ENCODE measurements at places on chromosomes 5 and 9. TPM values are rescaled to one million over a fixed set of nuclear protein-coding genes. Genes with fewer than 3 reads are reported as not detected.
A peak's percentile ranks its signal among the peaks of the same experiment; 100 is the strongest.

CARD9 gene
- 2.5 TPM for polyA plus RNA-seq

ADAMTS16 gene
- 2.2 TPM for polyA plus RNA-seq

DNA sequence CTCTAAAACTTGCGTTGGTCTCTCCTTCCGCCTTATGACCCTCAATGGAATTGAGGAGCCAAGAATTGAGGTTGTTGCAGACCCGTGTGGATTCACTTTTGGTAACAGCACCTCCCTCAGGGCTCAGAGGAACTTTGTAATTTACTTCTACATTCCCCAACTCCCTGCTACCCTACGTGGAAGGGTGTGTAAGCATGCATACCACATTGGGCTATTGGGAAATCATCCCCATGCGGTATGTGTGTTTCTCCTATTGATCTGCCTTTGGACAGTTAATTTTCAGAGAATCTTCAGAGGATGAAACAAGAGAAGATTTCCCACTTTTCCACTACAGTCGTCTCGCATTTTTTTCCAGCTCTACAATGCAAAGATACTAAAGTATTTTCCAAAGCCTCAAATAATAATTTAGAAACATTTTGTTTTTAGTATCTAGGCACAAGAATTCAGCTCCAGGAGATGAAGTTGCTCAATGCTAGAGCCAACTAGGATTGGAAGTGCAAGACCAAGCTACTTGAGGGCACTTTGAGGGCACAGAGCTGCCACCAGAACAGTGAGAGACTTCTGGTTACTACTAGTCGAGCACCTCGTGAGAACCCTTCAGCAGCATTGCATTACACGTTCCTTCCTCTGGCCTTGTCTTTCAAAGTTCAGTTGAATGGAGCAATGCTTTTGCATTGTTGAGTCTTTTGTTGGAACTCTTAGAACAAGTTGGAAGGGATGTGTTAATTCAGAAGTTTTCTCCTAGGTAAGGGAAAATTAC, 3.4 kb downstream of the C1QTNF3 start:
- no peak overlapping the region for H3K4me3 ChIP-seq
- no peaks in the 10 kb centered on the region for H3K36me3 ChIP-seq

- H3K27me3 ChIP-seq, result no peaks in the 10 kb centered on the region
- H3K4me3 ChIP-seq, result no peak overlapping the region
- no peaks in the 10 kb centered on the region for H3K36me3 ChIP-seq
These were observed 16.0 kb downstream of the FYB1 start for GRCh38 chr5:39203275-39203922.

IL13 gene
- not detected for polyA plus RNA-seq

TAF11L10 gene
- not detected for polyA plus RNA-seq

DNA sequence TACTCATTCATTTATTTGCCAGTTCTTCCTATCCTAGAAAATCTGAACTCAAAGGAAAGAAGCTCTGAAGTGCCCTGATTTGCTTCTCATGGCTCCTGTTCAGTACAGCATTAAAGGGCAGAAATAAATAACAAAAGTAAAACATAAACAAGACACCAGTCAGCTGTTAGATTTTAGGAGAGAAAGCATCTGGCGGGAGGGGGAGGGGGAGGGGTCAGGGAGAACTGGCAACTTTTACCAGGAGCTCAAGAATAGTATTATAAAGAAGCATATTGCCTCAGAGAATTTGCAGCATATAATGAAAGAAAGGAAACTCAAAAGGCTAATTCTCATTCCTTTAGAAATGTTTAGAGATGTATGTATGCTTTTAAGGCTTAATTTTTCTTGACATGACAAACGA, 68.1 kb downstream of the SEMA6A start:
- peaks cover 39% of the 10 kb centered on the region for H3K4me1 ChIP-seq
- no peaks in the 10 kb centered on the region for H3K27me3 ChIP-seq
- no peak overlapping the region for H3K27ac ChIP-seq
- no peak for DNase-seq
- no peaks in the 10 kb centered on the region for H3K36me3 ChIP-seq

DNA sequence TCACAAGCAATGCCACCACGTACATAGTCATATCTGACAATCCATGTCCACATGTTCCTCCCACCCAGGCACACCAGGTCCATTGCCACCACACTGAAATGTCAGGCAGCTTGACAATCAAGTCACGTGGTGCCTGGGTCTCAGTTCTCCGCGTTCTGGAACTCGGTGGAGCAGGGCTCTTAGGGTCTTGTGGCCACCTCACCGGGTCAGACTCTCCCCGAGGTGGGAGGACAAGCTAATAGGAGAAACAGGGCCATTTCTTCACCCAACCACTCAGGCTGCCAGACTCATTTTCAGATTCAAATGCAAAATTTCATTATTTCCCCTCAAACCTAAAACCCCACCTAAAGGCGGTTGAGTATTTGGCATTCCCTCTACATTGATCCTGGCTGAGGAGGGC, 200.5 kb upstream of the GAS1 start:
- no peaks in the 10 kb centered on the region for H3K36me3 ChIP-seq
- no peak for DNase-seq
- H3K27me3 ChIP-seq, result no peaks in the 10 kb centered on the region
- H3K4me3 ChIP-seq, result no peak overlapping the region

DNA sequence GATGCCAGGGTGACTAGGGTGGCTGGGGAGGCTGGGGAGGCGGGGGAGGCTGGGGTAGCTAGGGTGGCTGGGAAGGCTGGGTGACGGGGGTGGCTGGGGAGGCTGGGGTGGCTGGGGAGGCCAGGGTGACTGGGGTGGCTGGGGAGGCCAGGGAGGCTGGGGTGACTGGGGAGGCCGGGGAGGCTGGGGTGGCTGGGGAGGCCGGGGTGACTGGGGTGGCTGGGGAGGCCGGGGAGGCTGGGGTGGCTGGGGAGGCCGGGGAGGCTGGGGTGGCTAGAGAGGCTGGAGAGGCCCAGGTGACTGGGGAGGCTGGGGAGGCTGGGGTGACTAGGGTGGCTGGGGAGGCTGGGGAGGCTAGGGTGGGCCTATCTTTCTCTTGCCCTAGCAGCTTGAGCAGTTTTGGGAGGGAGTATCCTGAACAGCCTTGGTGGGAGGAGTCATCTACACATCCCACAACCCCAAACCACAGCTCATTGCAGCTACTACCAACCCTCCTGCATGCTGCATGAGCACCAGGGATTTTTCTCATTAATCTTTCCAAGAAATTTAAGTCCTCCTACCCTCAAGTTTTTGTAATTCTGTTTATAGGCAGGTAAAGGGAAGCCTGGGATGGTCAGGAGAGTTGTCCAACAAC, 203.2 kb upstream of the IRX1 start:
- H3K4me3 ChIP-seq, result no peak overlapping the region
- H3K27ac ChIP-seq, result no peak overlapping the region
- peak; percentile 58 for DNase-seq

QRFP gene
- polyA plus RNA-seq, result 0.74 TPM

DNA sequence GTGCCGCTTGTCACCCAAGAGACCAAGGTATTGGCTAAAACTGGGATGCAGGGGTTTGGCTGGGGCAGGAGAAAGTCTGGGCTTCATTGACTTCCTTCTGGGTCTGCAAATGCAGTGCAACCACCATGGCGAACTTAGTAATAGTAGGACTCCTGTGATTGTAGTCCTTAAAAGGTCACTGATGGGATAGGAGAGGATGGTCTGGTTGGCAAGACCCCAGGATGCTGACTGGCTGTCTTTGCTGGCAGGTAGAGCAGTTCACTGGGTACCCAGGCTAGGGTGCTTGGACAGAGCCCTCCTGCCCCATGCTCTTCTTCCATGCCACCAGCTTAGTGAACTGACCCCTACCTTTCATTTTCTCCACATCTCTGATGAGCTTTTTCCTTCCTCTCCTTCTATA, 37.2 kb downstream of the ANGPTL2 start:
- H3K27ac ChIP-seq, result no peak overlapping the region
- no peak overlapping the region for H3K4me3 ChIP-seq
- no peaks in the 10 kb centered on the region for H3K4me1 ChIP-seq
- no peaks in the 10 kb centered on the region for H3K27me3 ChIP-seq

Data from hepatocyte (in vitro differentiated cells).